NCI-H2171 treated with DMSO at 0.1 percent for 48 hours (cell line): ENCODE measurements at places on chromosomes 6 and 20.

DNA sequence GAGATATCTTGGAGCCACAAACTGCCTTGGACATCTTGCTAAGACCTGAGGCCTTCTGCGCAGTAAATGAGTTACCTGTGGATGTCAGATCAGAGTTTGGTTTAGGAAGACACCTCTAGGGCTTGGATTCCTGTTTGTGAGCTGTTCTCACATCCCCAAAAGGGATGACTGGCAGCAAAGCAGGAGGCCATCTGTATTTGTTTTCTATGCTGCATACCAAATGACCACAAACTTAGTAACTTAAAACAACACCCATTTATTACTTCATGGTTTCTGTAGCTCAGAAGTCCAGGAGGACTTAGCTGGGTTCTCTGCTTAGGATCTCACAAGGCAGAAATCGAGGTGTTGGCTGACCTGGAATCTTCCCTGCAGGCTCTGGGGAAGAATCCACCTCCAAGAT, 116.7 kb downstream of the UNC5CL start:
- DNase-seq: no peak

DNA sequence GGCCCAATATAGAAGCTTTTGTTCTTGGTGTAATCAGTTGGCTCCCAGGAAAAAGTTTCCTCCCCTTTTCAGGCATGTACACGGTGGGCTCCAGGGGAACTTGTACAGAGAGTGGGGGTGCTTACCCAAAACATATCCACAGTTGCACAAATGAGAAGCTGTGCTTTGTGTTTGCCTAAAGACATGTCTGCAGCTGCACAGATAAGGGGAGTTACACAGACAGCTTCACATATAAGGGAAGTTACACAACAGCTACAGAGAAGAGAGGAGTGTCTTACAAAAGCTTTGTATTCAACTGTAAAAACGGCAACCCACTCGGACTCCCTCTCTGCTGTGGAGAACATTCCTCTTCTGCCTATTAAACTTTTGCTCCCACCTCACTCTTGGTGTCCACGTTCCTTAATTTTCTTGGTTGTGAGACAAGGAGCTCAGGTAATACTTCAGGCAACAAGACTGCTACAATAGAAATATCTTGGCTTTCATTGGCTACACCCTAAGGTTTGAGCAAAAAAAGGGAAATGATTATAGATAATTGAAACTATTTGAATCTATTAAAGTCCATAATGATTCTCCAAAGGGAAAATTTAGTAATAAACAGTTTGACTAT, 7.4 kb upstream of the PNRC1 start:
- no peak for DNase-seq

DNA sequence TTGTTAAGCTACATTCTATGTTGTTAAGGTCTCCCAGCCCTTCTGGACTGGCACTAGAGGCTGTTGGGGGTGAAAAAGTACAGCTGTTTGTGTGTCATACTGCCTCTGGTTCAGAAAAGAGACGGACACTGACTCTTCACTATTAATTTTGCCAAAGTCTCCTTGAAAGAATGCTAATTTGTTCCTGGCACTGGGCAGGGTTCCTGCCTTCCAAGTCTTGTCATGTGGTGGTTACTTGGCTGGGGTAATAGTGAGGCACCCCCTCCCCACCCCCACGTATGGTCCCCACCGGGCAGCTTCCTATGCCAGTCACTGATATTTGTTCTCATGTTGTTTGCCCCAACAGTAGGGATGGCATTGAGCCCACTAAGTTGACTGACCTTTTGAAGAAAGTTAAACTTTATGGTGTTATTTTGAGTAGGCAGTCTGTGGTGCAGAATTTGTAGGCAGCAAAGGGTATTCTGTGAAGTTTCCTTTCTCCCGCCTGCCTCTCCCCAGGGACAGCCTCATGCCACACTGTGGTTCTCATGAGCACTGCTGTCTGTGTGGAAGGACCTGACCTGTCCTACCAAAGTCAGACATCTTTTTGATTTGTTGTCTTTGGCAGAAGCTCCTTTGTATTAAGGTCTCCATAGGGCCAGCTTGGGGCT, 8.7 kb downstream of the CDS2 start:
- no peak for DNase-seq

DNA sequence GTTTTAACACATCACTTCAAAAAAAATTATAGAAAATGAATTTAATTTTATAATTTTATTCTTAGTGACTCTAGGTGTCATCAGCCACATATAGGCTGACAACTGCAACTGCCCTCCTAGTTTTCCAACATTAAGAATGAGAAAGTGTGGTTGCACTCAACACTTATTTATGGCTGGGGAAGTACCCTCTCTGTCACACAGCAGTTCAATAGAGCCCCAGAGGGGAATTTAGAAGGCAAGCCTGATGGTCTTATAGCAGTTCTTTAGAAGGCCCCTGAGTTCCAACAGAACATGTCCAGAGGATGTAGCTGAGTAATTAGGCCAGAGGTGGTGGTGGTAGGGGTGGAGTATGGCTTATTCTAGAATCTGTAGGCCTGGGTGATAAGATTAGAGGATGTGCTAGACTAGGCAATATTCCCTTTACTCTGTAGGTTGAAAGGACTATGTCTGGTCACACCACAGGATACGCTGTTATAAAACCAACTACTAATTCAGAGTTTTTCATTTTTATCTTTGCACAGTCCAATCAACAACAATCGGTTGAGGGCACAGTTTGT, 226.5 kb upstream of the CITED2 start:
- no peak for DNase-seq

DNA sequence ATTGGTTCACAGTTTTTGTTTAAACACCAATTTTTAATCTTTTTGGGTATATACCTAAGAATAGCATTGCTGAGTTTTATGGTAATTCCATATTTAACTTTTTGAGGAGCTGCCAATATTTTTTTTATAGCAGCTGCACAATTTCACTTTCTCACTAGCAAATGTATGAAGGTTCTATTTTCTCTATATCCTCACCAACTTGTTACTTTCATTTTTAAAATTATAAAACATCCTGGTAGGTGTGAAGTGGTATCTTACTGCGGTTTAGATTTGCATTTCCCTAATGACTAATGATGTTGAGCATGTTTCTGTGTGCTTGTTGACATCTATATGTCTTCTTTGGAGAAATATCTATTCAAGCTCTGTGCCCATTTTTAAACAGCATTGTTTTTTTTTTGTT, 452.1 kb downstream of the GRIK2 start:
- no peak for DNase-seq

GRCh38 chr20:63747622-63748069, 8.1 kb downstream of the SLC2A4RG start:
- DNase-seq: peak; percentile 17

DNA sequence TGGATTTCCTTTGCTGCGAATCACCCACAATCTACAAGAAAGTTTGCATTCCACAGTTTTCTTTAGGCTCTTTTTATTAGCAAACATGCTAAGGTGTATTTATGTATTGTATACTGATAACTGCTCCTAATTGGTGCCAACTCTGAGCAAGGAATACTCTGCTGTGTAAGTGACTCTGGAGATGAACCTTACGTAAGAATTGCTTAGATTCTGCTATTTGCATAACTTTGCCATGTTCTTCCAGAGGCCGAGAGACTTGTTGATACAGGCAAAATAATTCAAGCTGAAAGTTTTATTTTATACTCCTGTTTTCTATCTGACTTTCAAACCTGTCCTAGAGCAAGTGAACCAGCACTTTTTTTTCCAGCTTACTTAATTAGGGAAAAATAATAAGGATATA, 461.3 kb downstream of the GJA1 start:
- no peak for DNase-seq

- peak; percentile 9 for DNase-seq
These were observed 32.7 kb upstream of the MRPS10 start for GRCh38 chr6:42250274-42250931.

GRCh38 chr6:47031656-47032055, 10.5 kb downstream of the ADGRF1 start:
- no peak for DNase-seq

DNA sequence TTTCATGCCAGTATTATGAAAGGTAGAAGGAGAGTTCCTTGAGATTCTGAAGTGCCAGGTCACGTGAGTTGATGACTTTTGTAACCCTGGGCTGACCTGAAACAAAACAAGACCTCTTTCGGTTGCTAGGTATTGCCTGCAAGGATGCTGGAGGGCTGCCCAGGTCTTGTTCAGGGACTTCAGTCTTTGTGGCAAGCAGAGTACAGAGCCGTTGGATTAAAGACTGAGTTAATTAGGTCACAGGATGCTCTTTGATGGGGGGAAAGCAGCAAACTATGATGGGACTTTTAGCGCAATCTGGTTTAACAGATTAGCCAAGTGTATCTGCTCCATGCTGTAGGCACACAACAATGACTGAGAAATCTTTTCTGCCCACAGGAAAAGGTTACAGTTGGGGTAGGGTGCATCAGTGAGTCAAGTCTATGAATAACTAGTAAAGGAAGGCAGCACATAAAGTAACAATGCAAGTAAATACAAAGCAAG, 12.8 kb upstream of the ELOVL5 start:
- no peak for DNase-seq

GRCh38 chr6:170210651-170211403, 80.1 kb downstream of the DLL1 start:
- no peak for DNase-seq

DNA sequence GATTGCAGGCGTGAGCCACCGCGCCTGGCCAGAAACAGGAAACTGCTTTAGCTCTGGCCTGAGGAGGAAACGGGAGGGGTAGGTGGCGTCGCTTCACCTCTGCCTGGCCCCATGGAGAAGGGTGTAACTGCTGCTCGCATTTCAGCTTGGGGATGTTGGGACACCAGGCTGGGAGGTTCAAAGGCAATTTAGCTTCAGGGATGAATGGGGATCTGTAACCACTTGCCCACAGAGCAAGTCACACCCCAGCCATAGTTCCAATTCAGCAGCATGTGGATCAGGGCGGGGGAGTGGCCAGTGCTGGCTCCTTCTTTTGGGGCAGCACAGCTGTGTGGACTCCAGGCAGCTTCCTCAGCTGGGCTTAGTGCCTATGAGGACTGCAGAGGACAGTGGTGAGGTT, 34.8 kb upstream of the NUP153 start:
- peak; percentile 33 for DNase-seq

GRCh38 chr6:1200081-1200408, 111.9 kb upstream of the FOXQ1 start:
- DNase-seq: no peak

- DNase-seq: no peak
These were observed 3.0 kb downstream of the DDO start for GRCh38 chr6:110412360-110412759.

DNA sequence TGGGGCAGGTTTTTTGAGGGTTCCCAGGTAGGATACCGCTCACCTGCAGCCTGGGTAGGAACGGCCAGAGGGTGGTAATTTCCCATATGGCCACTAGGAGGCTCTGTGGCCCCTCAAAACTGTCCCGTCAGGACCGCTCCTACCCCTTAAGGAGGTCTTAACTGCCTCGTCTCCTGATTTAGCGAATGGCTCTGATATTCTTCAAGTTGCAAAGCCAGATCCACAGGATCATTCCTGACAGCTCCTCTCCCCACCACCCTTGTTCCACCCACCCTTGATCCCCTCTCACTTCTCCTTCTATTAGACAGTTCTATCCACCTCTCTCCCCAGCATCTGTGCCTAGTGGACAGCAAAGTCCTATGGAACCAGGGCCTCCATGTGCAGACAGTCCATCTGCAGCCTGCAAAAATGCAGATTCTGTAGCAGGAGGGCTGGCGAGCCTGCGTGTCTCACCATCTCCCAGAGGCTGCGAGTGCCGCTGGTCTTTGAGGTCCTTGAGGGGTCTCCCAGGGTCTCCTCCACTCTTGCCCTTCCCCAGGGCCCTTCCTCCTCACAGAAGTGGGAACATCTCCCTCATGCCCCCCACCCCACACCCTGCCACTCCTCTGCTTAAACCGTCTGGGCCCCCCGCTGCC, 34.3 kb upstream of the ZBP1 start:
- DNase-seq: peak; percentile 70

DNA sequence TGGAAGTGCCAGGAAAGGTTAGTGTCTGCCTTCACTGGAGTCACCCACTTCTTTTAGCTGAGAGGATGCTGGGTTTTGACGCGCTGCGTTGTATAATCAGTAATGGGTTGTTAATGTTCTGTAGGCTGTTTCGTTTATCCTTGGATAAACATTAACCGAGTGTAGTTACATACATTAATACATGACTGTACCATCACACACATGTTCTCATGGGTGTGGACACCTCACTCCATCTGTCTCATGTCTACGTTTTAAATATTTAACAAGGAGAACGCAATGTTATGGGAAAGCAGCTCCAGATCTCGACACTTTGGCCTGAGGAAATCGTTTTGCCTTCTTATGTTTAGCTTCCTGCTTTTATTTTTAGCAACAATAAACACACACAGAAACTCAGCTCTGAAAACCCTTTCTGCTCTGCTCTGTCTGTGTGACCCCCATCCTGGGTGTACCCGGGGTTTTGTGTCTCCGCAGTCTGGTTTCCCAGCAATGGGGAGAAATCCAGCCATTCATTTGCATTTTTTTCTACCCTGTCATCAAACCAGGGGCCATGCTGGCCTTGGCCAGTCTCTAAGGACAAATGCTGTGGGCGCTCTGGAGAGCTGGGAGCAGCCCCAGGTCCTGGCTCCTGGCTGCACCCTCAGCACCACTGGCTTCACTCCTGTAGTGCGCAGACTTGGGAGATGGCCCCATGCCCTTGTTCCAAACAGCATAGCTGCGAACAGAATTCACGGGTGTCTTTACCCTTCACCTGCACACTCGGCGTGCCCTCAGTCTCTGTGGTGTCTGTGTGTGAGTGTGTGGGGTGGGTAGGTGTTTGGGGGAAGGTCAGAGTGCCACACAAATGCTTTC, 110.8 kb downstream of the ERMARD start:
- DNase-seq: no peak

DNA sequence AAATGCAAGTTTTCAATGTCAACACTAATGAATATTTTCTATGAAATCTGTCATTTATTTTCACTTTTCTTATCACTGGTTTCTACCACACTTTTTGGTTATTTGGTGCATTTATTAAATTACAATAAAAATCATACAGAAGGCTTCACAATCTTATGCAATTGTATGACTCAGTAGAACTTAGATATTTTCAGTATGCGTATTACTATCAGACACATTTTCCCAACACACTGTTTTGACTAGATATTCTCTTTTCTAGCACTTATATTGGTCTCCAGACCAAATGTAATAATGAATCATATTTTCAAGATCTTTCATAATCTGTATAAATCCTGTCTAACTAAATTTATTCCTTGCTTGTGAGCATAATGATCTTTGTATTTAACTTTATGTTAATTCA, 74.1 kb downstream of the FAM83B start:
- DNase-seq: no peak

GRCh38 chr6:5373430-5373829, 112.1 kb downstream of the FARS2 start:
- no peak for DNase-seq

DNA sequence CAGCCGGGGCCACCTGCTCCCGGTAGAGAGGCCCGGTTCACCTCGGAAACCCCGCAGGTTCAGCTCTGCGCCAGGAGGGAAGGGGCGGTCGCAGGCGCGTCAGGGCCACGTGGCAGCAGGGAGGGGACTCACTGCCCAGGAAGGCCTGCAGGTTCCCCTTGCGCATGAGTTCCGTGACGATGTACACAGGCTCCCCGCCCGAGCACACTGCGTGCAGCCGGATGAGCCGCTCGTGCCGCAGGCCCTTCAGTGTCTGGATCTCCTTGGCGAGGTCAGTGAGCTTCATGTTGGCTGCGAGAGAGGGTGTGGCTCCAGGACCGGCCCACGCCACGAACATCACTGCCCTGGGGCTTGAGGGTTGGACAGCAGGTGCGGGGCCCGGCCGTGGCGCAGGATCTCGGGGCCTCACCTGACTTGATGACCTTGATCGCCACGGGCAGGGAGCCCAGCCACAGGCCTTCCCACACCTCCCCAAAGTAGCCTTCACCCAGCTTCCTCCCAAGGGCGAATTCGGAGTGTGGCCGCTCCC, 4.9 kb upstream of the PTK6 start:
- DNase-seq: no peak

GRCh38 chr20:37944456-37944981, 41.6 kb downstream of the VSTM2L start:
- DNase-seq: no peak

GRCh38 chr20:47971058-47971791, 185.9 kb upstream of the SULF2 start:
- no peak for DNase-seq
